ENCODE measurements at places on chromosomes 2 and 18.
A peak's percentile ranks its signal among the peaks of the same experiment; 100 is the strongest.

DNA sequence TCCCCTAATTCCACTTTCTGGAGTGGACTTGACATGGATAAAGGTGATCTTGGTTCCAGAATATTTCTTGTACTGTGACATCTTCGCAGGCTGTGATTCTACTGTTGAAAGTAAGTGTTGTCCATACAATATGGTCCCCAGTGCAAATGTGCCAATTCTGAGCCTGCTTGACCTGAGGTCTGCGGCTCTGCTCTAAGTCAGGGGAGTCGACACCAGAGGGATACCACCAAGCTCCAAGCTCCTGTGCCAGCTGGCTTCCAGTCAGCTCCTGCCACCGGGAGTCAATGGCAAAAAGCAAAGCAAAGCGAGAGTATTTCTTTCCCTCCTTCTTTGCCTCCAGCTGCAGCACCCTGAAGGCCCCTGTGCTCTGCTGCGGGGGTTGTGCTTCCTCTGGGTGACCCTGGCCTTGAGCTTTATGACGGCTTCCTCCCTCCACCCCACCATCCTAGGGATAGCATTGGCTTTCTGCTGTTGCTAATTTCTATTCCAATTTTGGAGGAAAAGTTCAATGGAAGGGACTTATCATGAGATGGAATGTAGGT is 50.4 kb downstream of the SLC35F5 start:
- DNase-seq, result no peak

DNA sequence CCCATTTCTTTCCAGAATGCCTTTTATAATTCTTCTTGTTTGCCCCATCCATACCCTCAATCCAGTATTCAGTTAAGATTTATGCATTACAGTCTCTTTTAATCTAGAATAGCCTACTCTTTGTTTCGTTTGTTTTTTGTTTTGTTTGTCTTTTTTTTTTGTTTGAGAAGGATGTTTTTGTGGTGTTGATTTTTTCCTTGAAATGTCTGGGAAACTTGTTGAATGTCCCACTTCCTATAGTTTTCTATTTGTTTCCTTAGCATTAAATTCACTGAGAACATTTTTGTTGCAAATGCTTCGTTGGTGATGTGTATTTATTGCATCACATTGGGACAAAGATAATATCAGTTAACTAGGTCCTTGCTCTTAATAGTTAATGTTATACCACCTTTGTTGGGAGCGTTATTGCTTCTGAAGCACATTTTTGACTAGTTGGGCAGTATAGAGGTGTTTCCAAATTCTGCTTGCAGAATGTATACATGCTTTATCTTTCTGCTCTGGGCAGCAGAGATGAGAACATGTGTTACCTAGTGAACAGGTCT is 28.9 kb downstream of the ZNF638 start:
- DNase-seq, result no peak

- no peak for DNase-seq
These were observed 151.3 kb downstream of the ZNF236 start for GRCh38 chr18:76973520-76974266.

GRCh38 chr2:48045613-48046012 is 139.3 kb upstream of the FBXO11 start:
- DNase-seq, result no peak

DNA sequence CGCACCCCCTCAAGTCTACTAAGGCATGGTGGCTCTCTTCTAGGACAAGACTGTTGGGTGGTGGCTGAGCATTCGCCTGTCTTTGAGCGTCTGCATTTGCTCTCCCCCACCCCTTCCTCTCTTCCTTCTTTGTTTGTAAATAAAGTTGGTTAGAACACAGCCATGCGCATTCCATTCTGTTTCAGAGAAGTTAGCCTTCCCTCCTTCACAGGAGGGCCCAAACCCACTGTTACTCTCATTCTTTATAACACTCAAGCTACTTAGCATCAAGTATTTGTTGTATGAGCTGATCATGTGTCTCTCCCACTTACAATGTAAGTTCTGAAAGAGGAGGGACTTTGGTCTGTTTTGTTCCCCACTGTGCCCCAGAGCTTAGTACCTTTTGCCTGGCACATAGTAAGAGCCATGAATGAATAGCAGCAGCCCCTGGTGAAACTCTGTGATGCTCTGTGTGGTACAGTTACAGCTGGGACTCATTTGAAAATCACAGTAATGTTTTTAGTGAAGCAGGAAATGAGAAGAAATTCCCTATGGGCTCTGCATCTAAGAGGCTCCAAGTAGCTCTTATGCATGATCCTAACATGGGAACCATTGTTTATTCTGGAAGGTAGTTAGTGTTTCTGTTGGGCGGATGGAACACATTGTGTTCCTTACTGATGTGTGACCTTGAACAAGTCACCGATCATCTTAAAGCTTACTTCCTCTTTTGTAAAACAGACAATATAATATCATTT is 7.7 kb downstream of the MGAT5 start:
- peak; percentile 60 for DNase-seq

DNA sequence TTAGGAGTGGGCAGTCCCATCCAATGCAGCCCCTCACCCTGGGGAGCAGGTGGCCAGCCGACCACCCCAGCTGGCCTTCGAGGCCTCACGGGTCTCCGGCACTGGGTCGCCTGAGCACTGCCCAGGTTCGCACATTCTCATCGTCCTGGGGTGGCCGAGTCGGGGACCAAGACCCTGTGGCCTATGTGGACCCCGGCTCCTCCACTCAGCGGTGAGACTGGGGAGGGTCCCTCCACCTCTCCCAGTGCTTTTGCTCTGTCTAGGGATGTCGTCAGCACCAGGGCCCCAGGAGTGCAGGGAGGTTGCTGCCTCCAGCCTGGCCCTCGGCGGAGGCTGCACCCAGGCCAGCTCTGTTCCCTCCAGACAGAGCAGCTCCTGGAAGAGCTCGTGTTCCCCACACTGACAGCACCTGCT is 89.6 kb downstream of the TPO start:
- DNase-seq, result no peak

- DNase-seq, result peak; percentile 52
These were observed 888 bp downstream of the VAMP5 start for GRCh38 chr2:85584857-85585780.

- peak; percentile 2 for DNase-seq
These were observed 164.1 kb downstream of the GREB1L start for GRCh38 chr18:21406116-21406515.

- DNase-seq, result no peak
These were observed 4.7 kb upstream of the ADCY3 start for GRCh38 chr2:24924732-24925131.

DNA sequence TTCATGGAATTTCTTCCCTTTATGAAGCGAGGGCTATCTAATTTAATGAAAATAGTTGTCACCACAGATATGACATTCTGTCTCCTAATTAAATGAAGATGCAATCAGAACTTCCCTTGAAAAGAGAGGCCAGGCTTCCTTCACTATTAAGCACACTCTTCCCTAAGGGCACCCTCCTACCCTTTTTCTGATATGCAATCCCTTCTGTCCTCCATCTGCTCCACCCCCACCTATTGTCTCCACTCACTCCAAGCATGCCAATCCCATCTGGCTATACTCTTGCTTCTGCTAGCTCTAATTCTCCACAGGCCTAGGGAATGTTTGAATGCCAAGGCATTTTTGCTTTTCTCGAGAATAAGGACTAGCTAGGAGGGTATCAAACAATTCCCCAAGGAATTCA is 818.4 kb upstream of the FSHR start:
- DNase-seq, result no peak

- DNase-seq, result no peak
These were observed 220.0 kb downstream of the ERBB4 start for GRCh38 chr2:212318636-212319035.

DNA sequence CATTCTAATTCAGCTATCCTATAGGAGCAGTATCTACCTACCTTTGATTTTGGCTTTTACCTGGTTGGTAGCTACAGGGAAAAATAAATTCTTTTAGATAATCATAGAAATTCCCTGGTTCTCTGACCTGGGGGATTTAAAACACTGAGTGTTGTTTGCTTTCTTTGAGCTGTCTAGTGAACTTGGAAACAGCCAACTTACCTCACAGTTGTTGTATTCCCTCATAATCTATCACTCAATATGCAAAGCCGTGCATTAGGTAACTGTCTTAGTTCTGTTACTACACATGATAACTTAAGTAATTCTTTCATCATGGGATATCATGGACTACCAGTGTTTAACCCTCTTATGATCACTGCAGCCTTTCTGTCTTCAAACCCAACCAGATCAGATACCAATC is 127.8 kb downstream of the TTC27 start:
- no peak for DNase-seq

DNA sequence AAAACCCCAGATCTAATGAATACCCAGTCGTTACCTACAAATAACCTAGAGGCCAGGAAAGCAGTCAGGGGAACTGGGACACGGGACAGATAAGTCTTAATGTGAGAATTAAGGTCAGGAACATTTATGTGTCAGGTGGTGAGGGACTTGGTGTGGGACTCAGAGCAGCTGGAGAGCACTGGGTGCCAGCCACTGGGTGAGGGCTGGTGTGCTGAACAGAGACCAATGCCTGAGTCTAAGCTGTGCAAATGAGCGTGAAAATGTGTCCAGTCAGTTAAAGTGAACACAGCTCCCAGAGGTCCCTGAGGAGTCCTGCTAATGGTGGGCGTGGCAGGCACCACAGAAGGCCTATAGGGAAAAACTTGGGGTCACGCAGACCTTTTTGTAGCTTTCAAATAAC is 225.9 kb downstream of the C1D start:
- DNase-seq, result no peak

DNA sequence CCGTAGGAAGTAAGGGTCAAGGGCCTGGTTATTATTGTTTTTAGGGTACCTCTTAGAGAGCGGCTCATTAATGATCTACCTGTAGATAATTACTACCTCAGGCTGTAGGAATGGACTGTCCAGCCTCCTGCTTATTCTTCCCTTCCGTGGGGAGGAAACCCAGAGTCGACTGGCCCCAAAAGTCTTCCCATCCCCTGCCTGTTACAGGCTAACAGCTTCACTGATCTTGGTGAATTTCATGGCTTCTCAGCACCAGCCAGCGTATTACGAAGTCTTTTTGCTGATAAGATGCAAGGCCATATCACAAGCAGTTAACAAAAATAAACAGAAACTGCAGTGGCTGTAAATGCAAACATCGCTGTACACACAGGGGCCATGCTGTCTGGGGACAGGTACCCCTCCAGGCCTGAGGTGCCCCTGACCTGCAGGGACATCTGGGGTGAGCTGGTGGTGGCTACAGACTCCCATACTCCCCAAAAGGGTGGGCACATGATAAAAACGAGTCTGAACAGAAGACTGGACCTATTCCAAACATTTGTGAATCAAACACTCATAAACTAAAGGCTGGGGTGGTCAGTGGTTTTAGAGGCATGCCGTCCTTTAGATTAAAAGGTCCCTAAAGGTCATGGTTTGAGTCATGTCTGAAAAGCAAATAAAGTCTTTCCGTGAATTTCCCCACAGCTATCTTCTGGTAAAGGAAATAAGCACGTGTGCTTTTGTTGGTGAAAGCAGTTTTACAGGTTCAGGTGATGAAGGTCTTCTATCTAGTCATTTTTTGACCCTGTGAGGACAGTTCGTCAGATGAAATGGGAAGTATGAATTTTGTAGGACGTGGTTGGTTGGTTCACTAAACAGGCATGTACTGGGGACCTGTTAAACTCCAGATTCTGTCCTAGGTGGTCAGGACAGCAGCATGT is 36.7 kb downstream of the TTC39C start:
- peak; percentile 10 for DNase-seq

DNA sequence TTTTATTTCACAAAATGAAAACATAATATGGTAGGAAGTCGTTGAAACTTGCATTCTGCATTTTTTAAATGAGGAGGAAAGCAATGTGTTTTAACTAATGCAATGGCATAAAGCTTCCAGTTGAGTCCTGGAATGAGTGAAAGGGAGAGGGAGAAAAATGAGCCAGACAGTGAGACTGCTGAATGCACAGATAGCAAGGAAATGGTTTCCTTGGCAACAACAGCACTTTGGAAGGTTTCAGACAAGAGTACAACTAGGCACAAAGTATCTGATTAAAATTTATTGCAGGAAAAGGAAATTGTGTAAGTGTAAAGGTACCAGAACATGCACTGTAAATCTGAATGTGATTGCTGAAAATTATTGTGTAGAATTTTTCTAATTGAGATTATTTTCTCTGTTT is 320.1 kb upstream of the KYNU start:
- DNase-seq, result no peak

DNA sequence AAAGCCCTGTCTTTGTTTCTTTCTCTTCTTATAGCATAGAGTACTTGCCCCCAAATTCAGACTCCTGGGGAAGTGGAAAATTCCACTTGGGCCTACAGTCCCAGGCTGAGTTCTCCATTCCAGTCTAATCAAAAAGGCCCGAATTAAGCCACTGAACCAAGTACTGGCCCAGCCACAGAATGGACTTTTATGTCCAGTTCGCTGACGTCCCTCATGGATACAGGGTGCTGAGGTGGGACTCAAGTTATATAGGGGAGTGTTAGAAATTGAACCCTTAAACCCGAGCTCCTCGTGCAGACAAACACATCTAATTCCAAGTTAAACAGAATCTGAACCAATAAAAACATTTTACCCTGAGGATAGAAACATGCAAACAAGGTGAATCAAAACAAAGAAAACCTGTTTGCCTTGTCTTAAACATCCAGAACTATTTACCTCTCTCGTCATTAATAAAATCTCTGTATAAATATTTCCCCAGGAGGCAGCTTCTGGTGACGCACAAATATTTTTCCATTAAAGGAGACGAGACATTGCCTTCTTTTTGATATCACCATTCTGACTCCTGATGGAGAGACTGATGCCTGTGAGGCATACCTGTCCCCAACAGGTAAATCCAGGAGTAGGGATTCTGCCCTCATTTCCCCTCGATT is 136.8 kb upstream of the ARL4C start:
- no peak for DNase-seq

DNA sequence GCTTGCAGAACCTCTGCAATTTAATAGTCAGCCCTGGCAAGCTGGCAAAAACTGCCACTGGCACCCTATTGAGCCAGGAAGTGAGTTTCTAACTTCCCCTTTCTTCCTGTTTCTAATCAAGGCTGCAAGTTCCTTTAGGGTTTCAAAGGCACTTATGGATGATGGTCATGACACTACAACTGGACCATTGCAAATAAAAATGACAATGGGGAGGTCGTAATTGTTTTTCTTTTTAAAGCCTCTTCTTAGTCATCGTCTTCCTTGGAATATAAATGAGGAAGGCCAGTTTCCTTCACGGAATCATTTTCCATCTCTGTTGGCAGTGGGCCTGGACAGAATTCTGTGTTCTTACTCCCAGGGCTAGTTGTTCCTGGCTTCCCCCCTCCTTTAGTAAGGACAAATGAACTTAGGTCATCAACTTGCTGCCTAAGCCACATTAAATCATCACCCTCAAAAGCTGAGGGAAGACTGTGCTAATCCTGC is 35.8 kb downstream of the SH3RF3 start:
- DNase-seq, result peak; percentile 91

- DNase-seq, result no peak
These were observed 63.1 kb downstream of the CCDC150 start for GRCh38 chr2:196702641-196703040.

DNA sequence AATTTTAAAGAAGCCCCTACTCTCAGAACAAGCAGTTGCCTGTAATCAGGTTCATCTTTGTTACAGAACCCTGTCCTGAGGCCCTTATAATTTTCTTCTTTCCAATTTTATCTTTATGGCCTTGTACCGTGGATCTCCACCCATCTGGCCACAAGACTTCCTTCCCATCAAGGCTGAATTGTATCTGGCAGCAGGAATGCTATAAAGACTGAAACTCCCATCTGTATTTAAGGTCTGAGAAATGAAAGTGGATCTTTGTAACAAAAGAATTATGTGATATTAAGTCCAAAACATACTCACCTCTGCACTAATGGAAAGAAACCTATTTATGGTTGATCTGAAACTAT is 91.8 kb downstream of the METTL8 start:
- DNase-seq, result no peak

All from fibroblast of upper back skin (primary cell).